NCI-H1436 treated with DMSO at 0.1 percent for 48 hours (cell line): ENCODE measurements at places on chromosomes 12 and 14.
A peak's percentile ranks its signal among the peaks of the same experiment; 100 is the strongest.

DNA sequence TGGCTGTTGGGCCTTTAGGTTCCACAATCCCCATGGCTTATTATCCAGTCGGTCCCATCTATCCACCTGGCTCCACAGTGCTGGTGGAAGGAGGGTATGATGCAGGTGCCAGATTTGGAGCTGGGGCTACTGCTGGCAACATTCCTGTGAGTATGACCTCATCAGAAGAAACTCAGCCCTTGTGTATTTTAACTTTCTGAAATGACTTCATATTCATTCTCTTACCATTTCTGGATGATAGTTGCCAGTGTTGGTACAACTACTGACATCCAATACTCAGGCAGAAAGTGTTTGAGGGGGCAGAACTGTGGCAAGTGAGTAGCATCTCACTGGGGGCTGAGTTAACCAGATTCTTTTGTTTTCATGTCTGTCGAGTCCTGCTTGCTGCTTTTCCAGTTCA, 2.3 kb downstream of the DAZAP2 start:
- no peak for DNase-seq

DNA sequence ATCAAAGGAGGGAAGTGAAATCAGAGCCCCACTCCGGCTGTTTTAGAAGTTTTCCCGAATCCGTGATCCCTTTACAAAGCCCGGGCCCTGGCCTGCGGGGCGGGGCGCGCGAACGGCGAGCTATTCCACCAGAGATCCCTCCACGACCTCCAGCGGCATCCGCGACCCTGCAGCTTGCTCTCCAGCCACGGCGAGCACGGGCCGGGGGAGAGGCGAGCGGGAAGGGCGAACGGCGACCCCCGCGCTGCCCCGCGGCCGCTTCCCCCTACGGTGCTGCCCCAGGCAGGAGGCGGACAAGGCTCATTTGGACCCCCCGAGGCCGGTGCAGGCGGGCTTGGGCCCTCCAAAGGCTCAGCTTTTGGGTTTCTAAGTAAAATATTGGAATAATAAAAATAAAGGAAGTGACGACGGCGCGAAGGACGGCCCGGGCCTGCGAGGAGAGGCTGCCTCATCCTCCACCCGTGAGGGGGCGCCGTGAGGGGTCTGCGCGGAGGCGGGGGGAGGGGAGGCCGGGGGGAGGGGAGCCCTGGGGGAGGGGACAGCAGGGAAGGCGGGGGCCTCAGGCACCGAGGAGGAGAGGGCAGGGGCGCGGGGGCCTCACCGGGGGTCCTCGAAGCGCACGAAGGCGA, 613 bp downstream of the SRSF9 start:
- DNase-seq: no peak

GRCh38 chr14:71410578-71411284, 503.5 kb downstream of the PCNX1 start:
- DNase-seq: no peak

DNA sequence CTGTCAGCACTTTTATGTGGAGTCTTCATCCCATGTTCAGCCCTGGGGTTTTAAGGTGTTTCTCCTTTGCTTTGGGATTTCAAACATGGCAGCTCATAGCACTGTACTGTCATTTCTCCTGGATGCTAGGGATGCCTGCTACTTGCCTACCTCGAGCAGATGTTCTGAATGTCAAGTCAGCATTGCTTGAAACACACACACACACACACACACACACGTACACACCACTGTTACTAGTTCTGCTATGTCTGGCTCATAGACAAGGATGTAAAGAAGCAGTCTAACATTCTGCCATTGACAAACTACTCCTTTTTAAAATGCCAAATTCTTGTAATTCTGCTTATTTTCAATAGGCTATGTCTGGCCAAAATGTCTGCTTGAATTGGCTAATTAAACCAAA, 72.7 kb downstream of the SAMD4A start:
- no peak for DNase-seq

DNA sequence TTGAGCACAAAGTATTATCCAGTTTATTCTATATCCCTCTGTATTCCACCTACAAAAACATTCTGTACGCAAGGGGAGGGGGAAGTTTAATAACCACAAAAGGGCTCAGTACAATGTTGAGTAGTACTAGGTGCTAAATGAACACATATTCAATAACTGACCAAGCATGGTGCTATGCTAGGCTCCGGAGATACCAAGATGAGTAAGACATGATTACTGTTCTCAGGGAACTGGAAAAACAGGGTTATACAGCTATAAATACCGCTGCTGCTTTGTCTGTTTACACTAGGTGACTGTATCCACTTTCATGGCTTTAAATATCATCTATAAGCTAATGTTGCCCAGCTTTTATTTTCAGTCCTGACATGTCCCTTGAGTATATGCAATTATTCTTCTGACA, 135.8 kb downstream of the INSM2 start:
- no peak for DNase-seq

DNA sequence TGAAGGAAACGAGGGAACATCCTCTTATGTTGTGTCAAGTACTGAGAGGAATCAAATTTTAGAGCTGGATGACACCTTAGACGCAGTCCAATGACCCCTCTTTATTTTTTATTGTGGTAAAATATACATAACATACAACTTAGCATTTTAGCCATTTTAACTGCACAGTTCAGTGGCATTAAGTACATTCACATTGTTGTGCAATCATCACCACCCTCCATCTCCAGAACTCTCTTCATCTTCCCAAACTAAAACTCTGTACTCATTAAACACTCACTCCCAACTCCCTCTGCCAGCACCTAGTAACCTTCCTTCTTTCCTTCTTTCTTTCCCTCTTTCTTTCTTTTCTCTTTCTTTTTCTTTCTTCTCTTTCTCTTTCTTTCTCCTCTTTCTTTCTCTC, 97.2 kb upstream of the SLC24A4 start:
- DNase-seq: no peak

GRCh38 chr14:95948558-95948981, 71.9 kb downstream of the TUNAR start:
- DNase-seq: no peak

- DNase-seq: no peak
Observed at GRCh38 chr14:53011053-53011462, 60.2 kb upstream of the FERMT2 start.

DNA sequence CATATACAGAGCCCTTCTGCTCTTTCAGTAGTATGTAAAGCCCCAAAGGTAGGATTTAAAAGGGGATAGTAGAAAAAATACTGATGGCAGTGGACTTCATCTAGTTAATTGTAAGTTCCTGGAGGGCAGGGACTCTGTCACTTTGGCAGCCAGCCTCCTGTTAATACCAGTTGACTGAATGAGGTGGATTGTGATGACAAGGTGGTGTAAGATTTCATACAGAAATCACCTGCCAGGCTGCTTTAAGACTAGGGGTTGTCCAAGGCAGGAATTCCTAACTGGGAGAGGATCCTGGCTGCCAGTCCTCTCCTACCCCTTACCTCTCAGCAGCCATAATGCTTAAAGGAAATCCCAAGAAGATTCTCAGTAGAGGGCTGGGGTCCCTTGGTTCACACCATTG, 7.3 kb downstream of the DYRK2 start:
- DNase-seq: no peak

GRCh38 chr14:35268946-35269345, 23.2 kb upstream of the PSMA6 start:
- no peak for DNase-seq

DNA sequence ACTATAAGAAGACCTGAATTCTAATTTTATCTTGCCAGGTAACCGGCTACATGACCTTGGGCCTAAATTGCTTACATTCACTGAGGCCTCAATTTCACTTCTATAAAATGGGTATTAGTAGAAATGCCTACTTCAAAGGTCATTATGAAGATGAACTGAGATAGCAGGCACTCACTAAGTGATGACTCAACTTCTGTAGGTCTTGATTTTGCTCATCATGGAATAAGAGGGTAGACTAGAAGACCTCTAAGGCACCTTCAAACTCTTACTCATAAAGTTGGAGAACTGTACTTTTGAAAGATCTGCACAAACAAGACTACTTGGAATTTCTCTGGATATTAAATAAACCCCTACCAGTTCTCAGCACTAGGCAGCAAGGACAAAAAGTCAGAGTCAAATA, 39.3 kb upstream of the FRMD6 start:
- DNase-seq: no peak

DNA sequence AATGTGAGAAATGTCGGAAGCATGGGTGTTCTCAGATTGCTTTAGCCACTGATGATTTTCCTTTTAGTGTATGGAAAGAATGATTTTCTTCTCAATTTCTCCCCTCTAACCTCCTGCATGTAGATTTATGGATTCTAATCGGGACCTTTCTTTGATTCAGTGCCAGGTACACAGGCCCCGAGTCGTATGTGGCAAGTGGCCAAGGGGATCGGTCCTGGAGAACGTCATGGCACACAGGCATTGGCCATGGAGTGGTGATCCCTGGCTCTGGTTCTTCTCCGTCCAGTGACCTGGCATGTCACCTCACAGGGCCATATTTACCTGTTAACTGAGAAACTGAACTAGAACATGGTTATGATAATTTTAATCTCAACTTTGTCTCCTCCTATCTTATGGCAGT, 58.1 kb downstream of the ETV6 start:
- no peak for DNase-seq

- DNase-seq: no peak
Observed at GRCh38 chr12:31031951-31032335, 41.7 kb upstream of the DDX11 start.

DNA sequence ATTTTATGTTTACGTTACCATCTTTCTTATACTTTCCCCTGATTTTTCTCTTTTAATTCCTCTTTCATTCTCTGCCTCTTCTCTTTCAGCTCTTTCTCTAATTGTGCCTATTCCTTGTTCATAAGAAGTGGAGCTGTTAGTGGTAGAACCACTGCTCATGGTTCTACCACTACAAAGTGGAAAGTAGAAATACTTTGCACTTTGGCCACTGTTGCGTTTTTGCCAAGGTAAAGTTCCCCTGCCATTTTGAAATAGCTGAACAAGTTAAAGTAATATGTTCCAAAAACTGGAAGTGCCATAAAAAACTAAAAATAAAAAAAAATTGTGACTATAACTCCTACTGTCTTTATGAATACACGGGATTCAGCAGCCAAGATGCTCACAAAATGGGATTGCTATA, 130.6 kb downstream of the MON2 start:
- DNase-seq: no peak

- peak; percentile 38 for DNase-seq
Observed at GRCh38 chr12:3071107-3071506, 6.1 kb upstream of the TSPAN9 start.

- DNase-seq: no peak
Observed at GRCh38 chr14:54669721-54670561, 103.0 kb downstream of the SAMD4A start.
